Skin of body (tissue), 3 donors: ENCODE measurements at places on chromosomes 11 and 22.

GRCh38 chr11:11992257-11993212, 15.9 kb downstream of the DKK3 start:
- DNase-seq: no peak

- no peak for DNase-seq
Measured at GRCh38 chr11:36657610-36658267, 59.7 kb upstream of the RAG2 start.

DNA sequence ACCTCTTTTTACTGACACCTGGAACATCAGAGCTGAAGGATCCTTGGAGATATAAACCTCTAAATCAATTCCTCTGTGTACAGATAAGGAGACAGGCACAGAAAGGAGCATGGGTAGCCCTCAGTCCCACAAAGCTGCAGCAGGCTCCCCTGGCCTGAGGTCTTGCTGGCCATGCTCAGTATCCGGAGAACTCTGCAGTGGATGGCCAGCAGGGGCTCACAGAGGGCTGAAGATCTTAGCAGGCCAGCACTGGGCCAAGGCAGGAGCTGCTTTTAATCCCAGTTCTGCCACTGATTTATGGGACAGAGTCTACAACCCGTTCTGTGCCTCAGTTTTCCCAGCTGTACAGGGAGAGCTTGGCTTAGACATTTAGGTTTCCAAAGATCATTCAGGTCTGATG, 52.6 kb upstream of the LRRC32 start:
- no peak for DNase-seq

- no peak for DNase-seq
Measured at GRCh38 chr11:103594283-103594682, 442.2 kb upstream of the DDI1 start.

GRCh38 chr11:65962141-65962564, 619 bp downstream of the SART1 start:
- no peak for DNase-seq

DNA sequence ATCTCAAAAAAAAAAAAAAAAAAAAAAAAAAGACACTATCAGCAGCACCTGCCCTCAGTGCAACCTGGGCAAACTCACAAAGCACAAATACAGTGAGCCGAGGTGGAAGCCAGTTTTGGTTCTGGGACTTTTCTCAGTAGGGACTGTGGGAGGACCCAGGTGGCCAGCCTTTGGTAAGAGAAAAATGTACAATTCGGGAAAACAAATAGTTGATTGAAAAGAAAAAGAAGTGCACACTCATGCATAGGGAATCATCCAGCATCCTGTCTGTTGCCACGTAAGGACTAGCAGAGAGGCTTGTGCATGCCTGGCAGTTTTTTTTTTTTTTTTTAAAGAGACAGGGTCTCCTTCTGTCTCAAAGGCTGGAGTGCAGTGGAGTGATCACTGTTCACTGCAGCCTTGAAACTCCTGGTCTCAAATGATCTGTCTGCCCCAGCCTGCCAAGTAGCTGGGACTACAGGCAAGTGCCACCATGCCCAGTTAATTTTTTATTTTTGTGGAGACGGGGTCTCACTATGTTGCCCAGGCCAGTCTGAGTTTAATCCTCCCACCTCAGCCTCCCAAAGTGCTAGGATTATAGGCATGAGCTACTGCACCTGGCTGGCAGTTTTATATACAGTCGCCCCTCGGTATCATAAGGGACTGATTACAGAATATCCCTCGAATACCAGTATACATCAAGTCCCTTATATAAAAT, 36.7 kb downstream of the TPST2 start:
- DNase-seq: no peak

GRCh38 chr11:133934599-133935550, 21.9 kb downstream of the IGSF9B start:
- DNase-seq: peak; percentile 20

- no peak for DNase-seq
Measured at GRCh38 chr11:2209370-2209801, 37.8 kb upstream of the TH start.

GRCh38 chr11:35566181-35566580, 40.8 kb upstream of the PAMR1 start:
- no peak for DNase-seq

GRCh38 chr11:70537576-70538571, 139.5 kb downstream of the CTTN start:
- no peak for DNase-seq

GRCh38 chr11:3840870-3841425, at the start of gene RHOG:
Gene RHOG (minus strand): TSS chr11:3840959. CDS start chr11:3828138, 12,821 bp downstream.
- DNase-seq: peak; percentile 77

GRCh38 chr11:17014833-17015626, 816 bp upstream of the PLEKHA7 start:
- no peak for DNase-seq

- DNase-seq: no peak
Measured at GRCh38 chr11:133337951-133338418, 194.3 kb downstream of the OPCML start.

DNA sequence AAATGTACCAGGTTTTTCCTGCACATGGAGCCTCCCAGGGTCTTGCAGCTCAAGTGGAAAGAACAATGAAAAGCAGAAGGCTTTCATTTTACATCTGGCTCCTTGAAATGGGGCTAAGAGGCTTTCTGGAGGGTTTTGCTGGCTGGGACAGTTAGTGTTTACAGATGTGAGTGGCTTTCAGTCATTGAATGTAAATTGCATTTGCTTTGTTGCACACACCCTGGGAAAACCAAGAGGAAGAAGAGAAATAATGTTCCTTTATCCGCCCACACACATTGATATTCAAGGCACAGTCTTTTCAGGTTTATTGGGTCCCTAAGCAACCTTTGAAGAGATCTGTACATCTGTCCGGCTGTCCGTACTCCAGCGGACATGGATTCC, 144.5 kb downstream of the SPON1 start:
- peak; percentile 89 for DNase-seq

DNA sequence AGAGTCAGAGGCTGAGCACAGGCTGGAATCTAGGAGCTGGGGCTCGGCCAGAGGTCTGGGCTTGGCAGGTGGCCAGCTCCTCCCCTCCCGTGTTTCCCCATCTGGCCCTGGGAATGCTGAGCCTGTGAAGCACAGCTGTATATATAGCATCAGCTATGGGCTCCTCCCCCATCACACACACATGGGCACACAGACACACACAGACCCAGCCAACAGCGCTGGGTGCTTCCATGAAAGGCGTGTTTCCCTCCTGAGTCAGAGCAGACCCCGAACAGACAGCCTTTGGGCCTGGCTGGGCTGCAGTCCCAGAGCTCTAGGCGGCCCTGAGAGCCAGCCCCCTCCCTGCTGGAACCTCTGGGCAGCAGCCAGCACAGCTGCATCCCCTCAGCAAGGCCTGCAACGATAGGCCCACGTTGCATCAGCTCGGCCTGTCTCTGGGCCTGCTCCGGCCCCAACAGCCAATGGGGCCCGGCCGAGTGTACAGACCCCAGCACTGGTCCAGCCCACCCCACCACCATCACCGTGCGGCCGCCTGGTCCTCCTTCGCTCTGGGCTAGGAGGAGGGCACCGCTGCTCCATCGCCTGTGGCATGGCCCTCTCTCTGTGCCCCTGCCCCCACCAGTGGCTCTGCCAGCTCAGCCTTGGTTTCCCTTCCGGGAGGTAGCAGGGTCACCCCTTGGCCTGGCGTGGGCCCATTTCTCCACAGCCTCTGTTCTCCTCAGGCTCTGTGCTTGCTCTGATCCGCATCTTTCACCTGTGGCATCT, 7.6 kb upstream of the SERPINH1 start:
- DNase-seq: peak; percentile 100

- DNase-seq: no peak
Measured at GRCh38 chr11:1123970-1124369, 33.8 kb upstream of the MUC5AC start.

DNA sequence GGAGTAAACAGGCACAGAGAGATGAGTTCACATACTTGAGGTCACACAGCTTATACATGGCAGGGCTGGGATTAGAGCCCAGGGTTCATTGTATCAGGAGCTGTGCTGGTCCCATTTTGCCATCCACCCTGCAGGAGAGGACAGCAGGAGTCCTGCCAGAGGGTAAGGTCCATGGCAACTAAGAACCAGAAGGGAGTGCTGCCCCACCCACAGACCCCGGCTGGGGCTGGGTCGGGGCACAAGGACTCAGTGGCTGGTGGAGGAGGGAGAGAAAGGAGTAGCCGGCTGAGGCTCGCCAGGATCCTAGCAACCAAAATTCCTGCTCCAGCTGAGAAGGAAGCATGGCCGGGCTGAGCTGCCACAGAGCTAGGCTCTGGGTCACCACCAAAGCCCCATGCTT, 25.9 kb upstream of the TP53I11 start:
- no peak for DNase-seq

DNA sequence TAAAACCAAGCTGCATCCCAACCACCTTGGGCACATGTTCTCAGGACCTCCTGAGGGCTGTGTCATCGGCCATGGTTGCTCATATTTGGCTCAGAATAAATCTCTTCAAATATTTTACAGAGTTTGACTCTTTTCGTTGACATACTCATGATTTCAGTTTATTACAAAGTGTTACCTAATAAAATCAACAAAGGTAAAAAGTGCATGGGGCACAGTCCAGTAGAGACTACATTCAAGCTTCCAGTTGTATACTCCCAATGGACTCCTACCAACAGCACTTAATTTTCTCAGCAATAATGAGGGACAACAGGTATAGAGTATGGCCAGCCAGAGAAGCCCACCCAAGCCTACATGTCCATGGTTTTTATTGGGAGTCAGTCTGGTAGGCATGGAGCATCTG, 347.9 kb upstream of the FAT3 start:
- DNase-seq: no peak

- no peak for DNase-seq
Measured at GRCh38 chr11:79201677-79202347, 239.0 kb downstream of the TENM4 start.

DNA sequence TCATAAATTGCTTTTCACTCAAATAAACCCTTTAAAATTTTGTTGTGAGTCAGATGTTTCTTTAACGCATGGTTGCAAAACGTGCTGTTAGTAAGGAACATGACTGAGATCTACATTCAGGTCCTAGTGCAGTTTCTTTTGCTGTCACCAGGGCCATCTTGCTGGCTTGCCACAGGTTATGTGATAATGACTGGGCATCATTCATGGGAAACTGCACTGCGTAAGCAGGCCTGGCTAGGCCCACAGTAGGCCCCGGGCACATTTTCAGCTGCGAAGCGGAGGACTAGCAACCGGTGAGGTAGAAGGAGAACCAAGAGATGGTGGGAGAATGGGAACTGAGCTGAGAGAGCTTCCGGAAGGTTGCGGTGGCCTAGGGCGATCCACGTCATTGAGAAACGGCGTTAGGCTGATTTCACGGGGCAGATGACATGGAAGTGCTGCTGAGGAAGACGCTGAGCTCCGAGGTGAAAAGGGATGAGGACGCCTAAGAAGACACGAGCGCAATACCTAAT, 3.2 kb upstream of the KLHDC7B start:
- no peak for DNase-seq

DNA sequence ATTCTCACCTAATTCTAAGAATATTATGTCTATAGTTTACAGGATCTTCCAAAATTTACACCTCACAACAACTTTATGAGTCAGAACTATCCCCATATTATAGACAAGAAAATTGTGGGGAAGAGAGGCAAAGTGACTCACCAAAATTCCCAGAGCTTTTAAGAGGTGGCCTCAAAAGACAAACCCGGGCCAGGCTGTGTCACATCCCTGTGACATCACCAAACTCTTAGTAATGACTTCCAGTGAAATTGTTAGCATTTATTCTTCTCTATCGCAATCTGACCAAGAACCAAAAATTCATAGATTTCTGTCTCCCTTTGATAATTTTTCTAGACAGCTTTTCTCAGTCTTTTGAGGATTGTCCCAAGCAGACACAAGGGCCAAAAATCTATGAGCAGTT, 134.3 kb downstream of the SNX19 start:
- no peak for DNase-seq

DNA sequence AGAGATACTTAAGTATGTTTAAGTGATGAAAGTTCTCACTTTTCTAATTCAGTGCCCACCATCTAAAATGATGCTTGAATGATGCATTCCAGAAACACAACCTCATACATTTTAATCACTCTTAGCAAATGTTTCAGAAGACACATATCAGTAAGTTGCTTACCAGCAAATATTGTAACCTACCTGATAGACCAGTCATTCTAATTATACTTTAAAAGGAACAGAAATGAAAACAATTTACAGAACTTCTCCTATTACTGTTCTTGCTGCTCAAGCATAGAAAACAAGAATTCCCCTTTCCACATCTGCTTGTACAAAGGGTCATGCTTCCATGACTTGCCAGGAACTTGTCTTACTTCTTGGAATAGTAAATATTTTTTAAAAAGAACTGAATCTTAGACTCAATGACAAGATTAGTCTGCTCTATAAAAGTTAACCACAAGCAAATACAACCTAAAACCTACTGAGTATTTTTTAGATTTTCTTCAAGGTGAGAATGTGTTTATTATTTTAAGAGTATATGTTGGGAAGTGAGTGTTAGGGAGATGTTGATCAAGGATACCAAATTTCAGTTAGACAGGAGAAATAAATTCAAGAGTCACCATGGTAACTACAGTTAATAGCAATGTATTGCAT, 82.0 kb upstream of the SC5D start:
- DNase-seq: no peak

- DNase-seq: peak; percentile 83
Measured at GRCh38 chr11:9384535-9385326, at the start of gene IPO7. Gene IPO7 (plus strand): TSS chr11:9384652. CDS start chr11:9384764, 112 bp downstream.

DNA sequence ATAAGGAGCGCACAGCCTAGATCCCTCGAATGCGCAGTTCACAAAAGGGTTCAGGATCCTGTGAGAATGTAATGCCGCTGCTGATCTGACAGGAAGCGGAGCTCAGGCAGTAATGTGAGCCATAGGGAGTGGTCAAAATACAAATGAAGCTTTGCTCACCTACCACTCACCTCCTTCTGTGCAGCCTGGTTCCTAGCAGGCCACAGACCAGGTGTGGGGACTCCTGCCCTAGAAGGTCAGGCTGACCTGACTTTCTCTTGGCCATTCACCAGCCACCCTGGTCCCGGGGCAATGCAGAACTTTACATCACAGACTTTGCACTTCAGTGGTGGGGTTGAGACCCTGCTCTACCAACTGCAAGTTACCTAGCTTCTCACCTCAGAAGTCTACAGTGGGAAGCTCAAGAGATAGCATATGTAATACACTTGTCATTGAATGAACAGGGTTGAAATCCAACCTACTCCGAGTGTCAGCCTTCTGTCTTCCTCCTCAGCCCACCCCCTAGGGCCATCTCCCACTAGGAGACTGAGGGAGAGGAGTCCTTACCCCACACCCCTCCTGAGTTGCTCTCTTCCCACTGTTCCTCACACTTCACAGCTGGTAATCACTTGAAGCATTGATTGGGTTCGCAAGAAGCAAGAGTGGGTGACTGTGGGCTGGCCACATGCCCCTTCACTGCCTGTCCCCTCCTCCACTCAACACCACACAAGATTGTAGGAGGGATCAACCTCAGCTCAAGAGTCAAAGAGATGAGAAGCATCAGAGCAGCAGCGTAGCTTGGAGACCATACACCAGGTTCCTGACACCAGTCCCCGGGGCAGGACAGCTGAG, 2.0 kb upstream of the KCNJ1 start:
- DNase-seq: no peak

GRCh38 chr11:129089279-129089678, 102.8 kb downstream of the ARHGAP32 start:
- no peak for DNase-seq

- DNase-seq: no peak
Measured at GRCh38 chr11:96925862-96926261, 536.0 kb downstream of the JRKL start.

GRCh38 chr11:9562716-9563115, 10.8 kb upstream of the WEE1 start:
- DNase-seq: no peak
